Left lung (tissue), 14 donors: ENCODE measurements at places on chromosomes 4 and X.

DNA sequence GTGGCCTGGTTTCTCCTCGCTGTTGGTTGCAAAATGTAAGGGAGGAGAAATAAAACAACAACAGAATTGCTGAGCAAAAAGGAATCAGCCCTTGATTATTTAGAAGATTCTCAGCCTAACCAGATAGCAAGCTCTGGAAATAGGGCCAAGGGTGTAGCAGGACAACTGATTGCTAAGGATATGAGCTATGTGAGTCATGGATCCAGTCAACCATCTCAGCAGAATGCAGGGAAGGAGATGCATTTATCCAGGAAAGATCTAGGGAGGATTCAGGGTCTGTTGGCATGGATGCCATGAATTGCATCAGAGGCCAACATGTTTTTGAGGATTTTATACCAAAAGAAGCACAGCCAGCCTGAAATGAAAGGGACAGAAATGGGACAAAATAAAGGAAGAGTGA lies 2.2 kb upstream of the XAGE3 start:
- DNase-seq, result no peak

GRCh38 chrX:155870958-155871357 lies 10.2 kb upstream of the VAMP7 start:
- DNase-seq, result no peak

DNA sequence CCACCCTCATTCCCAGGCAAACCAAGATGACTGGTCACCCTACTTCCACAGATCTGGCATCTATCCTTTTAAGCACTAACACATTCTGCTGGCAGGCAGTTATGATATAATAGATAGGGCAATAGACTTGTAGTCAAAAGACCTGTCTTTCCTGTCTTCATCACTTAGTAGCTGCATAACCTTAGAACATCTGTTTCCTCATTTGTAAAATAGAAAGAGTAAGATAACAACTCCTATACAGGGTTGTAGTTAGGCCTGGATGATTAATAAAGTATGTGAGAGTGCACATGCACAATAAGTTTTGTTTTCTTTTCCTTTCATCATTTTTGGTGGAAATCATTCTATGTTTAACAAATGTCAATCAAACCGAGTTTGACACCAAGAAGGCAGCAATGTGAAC lies 72.1 kb downstream of the GPR82 start:
- DNase-seq, result no peak

- DNase-seq, result no peak
Measured at GRCh38 chr4:95465010-95465409, 83.8 kb downstream of the UNC5C start.
